ENCODE measurements at places on chromosomes 12 and 14.

- DNase-seq = no peak
Observed at GRCh38 chr12:116320791-116321217, 43.3 kb upstream of the MED13L start.

DNA sequence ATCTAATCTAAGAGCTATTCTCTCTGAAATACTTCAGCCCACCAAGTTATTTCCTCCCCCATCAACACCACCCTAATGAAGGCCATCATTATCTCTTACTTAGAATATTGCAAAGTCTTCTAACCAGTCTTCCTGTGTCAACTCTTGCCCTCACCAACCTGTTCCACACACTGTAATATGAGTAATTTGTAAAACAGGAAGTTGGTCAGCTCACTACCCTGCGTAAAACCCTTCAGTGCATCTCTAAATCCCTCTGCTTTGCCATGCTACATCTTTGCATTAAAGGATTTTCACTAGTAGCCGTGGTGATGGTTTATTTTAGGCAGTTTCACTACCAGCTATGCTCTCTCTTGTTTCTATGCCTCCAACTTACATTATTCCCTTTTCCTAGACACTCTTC lies 70.0 kb downstream of the KIF21A start:
- DNase-seq = no peak

DNA sequence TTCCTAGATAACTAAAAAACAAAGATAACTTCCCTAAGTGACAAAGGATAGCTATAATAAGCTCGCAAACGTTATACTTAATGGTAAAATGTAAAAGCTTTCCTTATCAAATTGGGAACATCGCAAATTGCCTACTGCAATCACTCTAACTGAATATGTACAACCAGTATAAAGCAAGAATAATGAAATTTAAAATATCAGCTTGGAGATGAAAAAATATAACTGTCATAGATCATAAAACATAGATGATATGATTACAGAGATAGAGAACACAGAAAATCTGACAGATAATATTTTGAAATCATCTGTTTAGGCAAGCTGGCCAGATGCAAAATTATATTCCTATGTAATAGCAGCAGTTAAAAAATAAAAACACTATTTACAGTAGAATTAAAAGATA lies 64.0 kb downstream of the BCAT1 start:
- no peak for DNase-seq

DNA sequence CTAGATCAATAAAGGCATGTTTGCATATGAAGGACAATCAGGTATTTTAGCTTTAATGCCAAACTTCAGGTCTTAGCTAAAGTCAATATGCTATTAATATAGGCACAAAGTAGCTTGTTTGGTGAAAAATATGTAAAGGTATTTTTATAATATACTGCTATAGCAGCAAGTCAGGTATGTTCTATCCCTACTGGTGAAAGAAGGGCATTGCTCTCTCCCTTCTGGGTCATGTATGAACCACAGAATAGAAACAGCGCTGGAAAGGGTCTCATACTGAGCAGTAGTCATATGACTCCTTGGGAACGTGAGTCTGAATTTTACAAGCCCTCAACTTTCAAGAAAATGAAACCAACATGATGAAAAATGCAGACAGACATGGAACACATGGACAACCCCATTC lies 314.6 kb downstream of the GRIN2B start:
- no peak for DNase-seq

DNA sequence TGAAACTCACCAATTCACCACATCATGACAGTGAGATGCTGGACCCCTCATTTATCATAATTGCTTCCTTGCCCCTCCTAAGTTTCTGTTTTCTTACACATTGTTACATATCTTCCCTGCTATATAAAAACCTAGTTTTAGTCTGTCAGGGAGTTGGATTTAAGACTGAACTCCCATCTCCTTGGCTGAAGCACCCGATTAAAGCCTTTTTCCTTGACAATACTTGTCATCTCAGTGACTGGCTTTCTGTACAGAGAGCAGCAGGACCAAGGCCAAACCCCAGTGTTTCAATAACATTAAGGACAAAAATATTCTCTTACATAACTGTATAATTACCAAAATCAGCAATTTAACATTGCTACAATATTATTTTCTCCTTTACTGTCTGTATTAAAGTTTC lies 928.4 kb downstream of the TMTC2 start:
- no peak for DNase-seq

- no peak for DNase-seq
Observed at GRCh38 chr12:73083736-73084135, 811.6 kb downstream of the TRHDE start.

DNA sequence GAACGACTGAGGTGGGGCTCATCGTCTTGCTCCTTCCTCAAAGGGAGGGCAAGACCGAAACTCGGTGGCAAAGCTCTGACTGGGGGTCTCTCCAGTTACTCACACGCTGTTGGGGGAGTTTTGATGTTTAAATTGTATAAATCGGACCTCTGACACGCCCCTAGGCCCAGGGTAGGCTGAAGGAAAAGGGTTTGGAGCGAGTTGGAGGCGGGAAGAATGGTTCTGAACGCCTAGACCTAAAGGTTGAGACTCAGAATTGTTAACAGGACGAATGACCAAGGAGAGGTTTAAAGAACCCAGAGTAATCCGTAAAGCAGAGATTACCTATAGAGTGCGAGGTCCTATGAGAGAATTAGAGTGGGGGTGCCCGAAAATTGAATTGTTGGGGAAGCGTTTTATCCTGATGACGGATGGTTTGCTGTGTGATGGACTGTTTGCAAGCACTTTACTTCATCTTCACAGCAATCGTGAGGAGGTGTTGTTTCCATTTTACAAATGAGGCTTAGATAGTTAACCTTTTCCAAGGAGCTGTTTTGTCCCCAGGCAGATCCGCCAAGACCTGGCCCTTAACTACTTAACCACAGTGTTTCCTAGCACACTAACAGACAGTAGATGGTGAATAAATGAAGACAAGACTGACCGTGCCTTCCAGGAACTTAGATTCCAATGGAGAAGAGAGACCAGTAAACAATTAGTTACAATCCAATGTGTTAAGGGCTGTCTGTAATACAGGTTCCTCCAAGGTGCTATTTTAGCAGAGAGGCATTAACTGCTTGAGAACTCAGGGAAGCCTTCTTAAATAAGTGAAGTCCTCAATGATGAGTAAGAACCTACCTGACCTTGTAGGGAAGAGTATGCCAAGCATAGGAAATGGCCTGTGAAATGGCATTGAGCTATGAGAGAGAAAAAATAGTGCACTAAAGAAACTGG lies 929 bp upstream of the UBE2N start:
- DNase-seq = no peak

DNA sequence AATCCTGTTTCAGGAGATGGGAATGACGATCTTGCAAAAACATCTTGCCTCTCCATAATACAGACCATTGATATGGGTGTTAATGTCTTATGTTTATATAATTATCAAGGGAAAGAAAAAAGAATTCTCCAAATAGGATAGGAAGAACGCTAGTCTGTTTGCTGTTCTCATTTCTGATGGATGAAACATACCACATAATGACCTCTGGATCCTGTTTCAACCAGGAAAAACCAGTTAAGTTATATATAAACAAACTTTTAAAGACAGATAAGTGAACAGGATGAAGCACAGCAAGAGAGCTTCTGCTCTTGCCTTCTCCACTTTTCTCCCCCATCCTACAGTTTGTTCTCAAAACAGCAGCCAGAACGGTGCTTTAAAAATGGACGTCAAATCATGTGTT lies 27.8 kb downstream of the COQ6 start:
- DNase-seq = no peak

DNA sequence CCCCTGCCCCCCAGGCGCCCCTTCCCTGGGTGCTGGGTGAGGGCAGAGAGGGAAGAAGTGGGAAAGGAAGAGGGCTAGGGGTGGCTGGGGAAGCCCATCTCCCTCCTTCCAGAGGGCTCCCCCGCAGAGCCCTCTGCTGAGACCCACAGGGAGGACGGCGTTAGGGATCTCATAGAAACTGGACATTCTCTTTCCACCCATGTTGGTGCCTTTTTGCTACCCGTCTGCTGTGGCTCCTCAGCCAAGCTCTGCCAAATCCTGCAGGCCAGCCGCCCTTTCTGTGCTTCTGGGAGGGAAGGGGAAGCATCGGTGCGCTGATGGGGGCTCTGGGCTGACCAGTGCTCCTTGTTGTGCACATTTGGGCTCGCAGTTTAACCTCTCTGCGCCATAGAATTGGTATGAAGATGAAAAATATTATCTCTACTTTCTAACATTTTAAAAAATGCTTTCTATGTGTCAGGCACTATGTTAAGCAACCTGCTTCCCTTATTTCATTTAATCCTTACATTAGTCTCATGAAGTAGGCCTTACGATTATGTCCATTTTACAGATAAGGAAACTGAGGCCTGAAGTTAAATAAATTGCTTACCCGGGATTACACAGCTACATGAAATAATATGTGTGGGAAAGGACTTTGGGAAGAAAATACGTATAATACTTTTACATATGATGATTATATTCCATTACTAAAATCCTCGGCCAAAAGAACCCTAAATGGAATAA lies 981 bp downstream of the SLC48A1 start:
- peak; percentile 15 for DNase-seq

DNA sequence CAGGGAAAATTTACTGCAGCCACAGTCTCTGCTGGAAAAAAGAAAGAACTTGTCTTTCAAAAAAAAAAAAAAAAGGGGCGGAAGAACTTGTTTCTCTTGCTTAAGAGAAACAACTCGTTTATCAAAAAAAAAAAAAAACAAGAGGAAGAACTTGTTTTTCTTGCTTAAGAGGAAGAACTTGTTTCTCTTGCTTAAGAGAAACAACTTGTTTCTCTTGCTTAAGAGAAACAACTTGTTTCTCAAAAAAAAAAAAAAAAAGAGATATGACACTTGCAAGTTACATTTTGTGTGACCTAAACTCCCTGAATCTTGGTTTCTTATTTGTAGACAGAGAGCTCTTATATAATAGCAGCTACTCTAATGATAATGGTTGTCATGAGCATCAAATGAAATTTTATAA lies 44.7 kb upstream of the USP15 start:
- DNase-seq = no peak

GRCh38 chr14:95885278-95885677 lies 8.6 kb downstream of the TUNAR start:
- DNase-seq = no peak

DNA sequence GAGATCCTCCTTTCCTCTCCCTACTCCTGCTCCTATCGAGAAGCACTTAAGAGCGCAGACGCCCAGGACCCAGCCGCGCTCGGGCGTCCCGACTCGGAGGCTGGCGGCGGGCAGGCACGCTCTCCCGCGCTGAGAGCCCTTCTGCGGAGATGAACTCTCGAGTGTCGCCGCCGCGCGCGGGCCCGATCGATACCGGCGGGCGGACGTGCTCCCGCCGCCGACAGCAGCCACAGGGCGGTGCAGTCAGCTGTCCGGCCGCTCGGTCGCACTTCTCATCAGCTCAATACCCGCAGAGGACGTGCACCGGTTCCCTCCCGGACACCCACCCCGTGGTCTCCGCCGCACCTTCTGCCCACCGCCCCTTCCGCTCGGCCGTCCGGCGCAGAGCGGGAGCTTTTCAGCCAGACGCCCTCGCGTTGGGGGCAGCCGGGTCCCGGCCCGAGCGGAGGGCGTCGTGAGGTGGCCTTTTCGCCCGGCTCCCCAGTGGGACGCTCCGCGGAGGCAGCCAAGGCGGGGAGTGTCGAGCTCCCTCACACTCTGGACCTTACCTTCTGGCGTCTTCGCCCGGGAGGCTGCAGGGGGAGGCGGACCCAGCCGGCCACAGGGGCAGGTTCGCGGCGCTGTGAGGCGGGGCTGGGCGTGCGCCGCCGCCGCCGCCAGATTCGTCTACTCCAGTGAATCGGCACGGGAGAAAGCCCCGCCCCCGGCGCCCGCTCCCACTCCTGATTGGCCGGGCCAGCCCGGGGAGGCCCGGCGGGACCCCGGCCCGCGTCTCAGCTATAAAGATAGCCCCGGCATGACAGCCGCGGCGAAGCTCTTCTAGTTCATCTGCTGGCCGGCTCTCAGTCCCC lies at the start of gene INSM2:
INSM2 (plus strand) TSS at position 808 of the 851 bp plus-strand sequence. CDS start 89 bp downstream, outside the sequence.
- DNase-seq = peak; percentile 49

- DNase-seq = no peak
Observed at GRCh38 chr12:27083861-27084394, 1.6 kb upstream of the C12orf71 start.

GRCh38 chr12:93749515-93749914 lies 72.3 kb downstream of the CRADD start:
- no peak for DNase-seq

DNA sequence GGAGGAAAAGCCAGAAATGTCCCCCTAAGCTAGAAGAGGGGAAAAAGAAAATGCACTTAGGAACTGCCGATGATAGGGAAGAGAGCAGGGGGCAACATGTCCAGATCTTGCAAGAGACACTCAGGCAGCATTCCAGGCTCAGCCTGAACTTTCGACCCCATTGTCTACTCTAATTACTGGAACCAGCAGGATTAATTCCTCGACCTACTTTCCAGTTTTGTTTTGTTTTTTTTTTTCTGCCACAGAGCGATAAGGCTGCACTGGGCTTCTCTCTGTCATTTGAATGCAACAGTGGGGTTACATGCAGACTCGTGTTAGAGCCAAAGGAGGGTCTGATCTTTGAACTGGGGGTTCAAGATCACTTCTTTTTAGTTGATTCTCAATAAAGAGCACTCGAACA lies 68.7 kb upstream of the MED13L start:
- DNase-seq = no peak

GRCh38 chr12:91074154-91074709 lies 16.4 kb upstream of the KERA start:
- DNase-seq = no peak

- no peak for DNase-seq
Observed at GRCh38 chr14:94462763-94463572, 10.4 kb upstream of the SERPINA11 start.

All from left ventricle myocardium inferior (tissue), 1 donor.